ENCODE measurements at places on chromosomes 11 and 22.
A peak's percentile ranks its signal among the peaks of the same experiment; 100 is the strongest.

DNA sequence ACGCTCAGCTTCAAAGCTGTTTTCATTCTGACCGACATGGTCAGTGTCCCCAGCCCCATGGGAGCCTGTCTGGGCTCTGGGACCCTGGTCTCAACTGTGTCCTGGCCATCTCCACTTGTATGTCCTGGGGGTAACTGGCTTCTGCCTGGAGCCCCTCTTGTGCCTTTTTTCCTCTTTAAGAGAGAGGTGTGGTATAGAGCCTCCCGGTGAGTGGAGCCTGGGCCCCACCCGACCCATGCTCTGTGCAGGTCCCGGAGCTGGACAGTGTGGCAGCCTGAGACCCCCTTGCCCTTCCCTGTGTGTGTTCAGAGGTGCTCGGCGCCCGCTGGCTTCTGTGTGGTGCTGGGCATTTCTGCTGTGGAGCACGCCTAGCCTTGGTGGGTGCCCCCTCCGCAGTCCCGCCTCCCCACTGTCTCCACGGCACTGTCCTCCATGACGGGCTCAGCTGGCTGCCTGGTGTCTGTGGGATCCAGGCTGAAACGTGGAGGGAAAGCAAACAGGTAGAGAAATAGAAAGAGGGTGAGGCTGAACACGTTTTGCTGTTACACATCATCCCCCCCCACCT is 74.9 kb downstream of the PARVB start:
- no peak for DNase-seq

DNA sequence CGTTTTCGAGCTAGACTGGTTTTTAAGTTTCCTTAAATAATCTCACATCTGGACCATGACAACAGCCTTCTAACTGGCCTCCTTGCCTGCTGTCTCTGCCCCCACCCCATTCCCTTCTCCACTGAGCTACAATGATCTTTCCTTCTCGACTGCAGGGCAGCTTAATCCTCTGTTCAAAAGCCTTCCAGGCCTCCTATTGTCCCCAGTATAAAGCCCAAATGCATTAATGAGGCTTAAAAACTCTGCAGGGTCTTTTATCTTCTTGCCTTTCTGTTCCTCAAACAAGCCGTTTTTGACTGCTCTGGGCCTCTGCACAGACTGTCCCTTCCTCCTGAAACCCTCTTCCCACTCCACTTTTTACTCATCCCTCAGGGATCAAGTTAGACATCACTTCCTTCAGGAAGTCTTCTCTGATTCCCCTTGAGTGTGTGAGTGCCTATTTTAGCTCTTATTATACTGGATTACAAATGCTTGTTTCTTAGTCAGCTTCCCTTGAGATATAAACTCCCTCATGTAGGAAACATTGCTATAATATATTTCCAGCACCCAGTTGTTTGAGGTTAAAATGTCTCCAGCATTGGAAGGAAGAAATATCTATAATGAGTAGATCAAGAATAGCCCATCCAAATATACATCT is 23.6 kb upstream of the PAMR1 start:
- DNase-seq = no peak

DNA sequence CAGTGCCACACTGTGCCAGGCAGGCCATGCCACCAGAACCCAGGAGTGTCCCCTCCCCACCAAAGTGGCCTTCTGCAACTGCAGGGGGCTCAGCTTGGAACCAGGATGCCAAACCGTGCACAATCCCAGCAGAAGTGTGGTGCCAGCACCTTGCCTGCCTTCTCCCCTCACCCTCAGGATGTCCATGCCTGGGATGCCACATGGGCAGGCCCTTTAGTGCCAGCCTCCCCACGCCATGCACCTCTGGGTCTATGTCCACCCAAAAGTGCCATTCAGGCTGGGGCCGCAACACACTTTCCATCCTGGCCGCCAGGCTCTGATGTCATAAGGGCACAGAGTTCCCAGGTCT is 8.7 kb upstream of the TBC1D22A start:
- DNase-seq = no peak

GRCh38 chr11:118092907-118093571 is 6.3 kb upstream of the SMIM35 start:
- DNase-seq = peak; percentile 52

DNA sequence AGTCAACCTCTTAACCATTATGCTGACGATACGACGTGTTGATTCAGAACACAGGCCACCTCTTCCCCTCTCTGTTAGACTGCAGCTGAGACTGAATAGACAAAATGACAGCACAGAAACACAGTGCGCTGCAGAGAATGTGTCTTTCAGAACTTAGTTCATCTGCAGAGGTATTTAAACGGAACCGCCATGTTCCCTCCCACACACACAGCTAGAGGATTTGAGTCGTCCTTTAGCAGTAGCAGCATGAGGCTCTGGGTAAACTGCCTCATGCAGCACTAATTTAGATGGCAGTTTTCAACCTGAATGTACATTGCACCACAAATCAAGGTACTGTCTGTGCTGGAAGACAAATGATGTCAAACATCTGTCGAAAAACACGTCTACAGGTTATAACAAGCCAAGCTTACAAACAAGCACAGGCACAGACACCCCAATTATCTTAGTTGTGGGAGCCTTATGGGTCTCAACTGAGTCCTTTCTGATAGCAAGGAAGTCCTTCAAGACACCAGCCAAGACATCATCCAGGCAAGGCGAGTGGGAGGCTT is 76.6 kb upstream of the LRRC4C start:
- DNase-seq = no peak

GRCh38 chr11:86592659-86593451 is 79.6 kb downstream of the ME3 start:
- peak; percentile 91 for DNase-seq

DNA sequence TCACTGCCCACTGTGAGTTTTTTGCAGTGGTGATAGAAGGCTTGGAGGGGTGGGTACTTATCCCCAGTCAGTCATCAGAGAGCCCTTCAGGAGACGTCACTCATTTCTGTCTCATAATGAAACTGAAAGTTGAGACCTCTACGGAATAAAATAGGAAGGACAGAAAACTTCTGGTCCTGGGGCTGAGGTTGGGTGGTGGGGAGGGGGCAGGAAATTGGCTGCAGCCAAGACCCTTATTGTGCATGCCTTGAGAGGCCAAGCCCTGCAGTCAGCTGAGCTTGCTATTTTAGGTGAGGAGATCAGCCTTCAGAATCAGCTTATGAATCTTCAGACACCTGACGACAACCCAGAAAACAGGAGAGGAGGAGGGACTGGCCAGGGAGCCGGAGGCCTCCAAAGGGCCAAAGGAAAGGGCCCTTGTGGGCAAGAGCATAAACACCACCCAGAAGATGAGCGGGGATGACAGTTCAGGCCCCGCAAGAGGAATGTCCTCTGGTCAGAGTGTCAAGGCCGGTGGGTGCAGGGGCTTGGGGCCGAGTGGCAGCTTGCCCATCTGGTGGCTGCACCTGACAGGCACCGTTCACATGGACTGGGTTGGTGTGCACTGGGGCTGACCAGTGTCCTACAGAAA is 17.9 kb upstream of the ADA2 start:
- no peak for DNase-seq

- DNase-seq = no peak
These were observed 231.8 kb upstream of the CTSC start for GRCh38 chr11:88569342-88569741.

GRCh38 chr22:49026494-49027367 is 800.9 kb downstream of the BRD1 start:
- DNase-seq = no peak

DNA sequence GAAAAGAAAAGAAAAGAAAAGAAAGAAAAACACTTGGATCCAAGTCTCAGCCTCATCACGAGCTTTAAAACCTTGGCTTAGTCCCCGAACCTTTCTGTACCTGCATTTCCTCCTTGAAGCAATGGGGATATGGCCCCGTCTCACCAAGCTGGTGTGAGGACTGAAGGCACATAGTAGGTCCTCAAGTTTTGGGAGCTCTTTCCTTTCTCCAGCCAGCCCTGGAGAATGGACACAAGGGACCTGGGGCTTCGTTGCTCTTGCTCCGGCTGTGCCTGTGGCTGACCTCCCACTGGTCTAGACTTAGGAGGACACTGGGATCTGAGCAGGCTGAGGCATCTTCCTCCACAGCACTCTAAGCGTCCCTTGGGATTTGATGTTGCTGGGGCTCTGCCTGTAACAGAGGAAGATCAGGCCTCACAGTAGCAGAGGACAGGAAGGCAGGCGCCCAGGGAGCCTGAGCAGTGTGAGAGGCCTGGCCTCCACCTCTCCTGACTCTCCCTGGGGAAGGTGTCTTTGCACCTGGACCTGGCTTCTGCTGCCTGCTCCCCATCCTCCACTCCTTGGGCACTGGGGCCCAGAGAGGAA is 32.8 kb downstream of the KCNC1 start:
- DNase-seq = no peak

DNA sequence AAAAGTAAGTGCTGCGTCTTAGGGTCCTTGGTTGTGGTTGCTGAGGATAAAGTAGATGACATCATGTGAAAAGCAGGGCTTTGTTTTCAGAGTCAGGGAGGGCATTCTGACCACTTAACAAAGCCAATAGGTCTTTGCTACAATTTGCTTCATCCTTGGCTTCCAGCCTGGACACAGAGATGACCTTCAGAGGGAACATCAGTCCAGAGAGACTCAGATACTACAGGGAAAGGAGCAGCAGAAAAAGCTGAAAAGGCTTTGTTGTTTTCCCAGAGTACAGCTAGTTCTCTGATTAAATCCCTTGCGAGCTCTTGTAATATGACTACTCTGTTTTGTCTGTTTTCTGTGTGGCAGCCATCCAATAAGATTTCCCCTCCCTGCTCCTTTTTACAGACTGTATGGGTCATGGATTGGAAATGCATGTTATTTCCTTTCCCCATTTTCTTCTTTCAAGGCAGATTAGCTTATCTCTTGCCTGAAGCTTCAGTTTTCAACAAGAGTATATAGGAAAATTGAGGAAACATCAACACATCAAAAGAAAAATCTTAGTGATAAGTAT is 31.9 kb downstream of the ATG13 start:
- DNase-seq = no peak

DNA sequence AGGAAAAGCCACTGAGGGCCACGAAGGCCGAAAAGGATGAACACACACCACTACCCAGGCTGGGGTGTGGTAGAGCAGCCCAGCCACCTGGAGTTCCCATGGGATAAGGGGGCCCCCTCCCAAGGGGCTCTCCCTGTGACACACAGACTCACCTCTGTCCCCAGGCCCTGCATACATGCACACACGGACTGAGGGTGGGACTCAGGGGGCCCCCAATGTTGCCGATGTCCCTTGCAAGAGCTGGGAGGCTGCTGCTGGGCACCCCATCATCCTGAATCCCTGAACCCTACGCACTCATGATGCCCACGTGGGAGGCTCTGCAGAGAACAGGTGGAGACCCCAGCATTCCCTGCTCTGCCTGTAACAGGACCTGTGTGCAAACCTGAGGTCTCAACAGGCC is 14.5 kb downstream of the SHANK2 start:
- DNase-seq = no peak

DNA sequence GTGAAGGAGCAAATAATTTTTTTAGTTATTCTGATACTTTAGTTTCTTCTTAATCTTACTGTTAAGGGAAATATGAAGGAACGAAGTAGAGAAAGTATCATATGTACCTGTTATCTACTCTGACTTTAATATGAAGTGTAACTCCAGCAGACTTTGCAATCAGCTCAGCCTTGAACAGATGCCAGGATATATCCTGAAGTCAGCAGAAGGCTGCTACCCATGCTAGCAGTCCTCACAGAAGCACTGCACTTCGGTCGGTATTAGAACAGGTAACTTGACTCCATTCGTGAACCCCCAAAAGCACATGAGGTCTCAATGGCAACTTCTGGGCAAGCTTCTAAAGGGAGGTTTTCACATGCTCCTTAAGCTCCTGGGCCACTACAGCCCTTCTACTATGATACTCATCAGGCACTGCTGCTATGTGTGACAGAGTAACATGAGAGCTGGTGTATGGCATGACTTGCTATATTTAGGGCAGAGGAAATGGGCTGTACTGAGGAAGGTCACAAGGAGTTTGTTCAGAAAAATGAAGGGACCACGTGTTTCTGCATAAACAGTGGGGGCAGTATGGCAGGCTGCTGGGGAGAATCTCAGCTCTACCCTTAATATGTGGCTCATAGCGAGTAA is 344.1 kb downstream of the SOX6 start:
- DNase-seq = no peak

GRCh38 chr11:72630104-72630852 is 43.9 kb downstream of the PDE2A start:
- DNase-seq = no peak

Data from Caco-2 (cell line).